ENCODE measurements at places on chromosomes 5 and 9.

DNA sequence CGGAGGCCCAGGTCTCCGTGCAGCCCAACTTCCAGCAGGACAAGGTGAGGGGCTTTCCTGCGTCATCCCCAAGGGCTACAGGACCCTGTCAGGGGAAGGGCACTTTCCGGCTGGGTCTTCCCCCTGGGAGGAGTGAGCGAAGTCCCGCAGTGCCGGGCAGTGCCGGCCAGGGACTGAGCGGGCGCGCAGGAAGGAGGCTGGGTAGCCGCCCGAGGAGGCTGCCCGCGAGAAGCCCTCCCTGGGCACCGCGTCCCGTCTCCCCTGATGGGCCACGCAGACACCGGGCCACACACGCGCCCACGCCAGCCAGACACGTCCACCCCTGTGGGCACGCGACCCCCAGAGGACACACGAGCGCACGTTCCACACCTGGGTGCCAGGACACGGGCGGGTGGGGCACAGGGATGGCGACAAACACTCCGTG, 357 bp downstream of the PTGDS start:
- no peak for DNase-seq

- no peak for DNase-seq
These were observed 86.3 kb upstream of the SLC12A2 start for GRCh38 chr5:127997201-127997704.

- DNase-seq: no peak
These were observed 27.6 kb upstream of the NREP start for GRCh38 chr5:111784491-111785181.

- DNase-seq: no peak
These were observed 51.0 kb downstream of the ARHGAP26 start for GRCh38 chr5:142821034-142821732.
